Dorsolateral prefrontal cortex (tissue), 122 donors: ENCODE measurements at places on chromosomes 5 and 9. TPM values are rescaled to one million over a fixed set of nuclear protein-coding genes. Genes with fewer than 3 reads are reported as not detected.

Gene TAF11L5
- 0.93 TPM for total RNA-seq

Gene PAX5
- not detected for total RNA-seq

Gene ZBTB6
- total RNA-seq, result 8.8 TPM

Gene CD14
- total RNA-seq, result 28.9 TPM

Gene IL33
- total RNA-seq, result 11.0 TPM

Gene MELK
- not detected for total RNA-seq
